EL (cell line): ENCODE measurements at places on chromosomes 1 and 21.

- no peak for DNase-seq
Observed at GRCh38 chr21:39523399-39523798, 71.6 kb downstream of the SH3BGR start.

DNA sequence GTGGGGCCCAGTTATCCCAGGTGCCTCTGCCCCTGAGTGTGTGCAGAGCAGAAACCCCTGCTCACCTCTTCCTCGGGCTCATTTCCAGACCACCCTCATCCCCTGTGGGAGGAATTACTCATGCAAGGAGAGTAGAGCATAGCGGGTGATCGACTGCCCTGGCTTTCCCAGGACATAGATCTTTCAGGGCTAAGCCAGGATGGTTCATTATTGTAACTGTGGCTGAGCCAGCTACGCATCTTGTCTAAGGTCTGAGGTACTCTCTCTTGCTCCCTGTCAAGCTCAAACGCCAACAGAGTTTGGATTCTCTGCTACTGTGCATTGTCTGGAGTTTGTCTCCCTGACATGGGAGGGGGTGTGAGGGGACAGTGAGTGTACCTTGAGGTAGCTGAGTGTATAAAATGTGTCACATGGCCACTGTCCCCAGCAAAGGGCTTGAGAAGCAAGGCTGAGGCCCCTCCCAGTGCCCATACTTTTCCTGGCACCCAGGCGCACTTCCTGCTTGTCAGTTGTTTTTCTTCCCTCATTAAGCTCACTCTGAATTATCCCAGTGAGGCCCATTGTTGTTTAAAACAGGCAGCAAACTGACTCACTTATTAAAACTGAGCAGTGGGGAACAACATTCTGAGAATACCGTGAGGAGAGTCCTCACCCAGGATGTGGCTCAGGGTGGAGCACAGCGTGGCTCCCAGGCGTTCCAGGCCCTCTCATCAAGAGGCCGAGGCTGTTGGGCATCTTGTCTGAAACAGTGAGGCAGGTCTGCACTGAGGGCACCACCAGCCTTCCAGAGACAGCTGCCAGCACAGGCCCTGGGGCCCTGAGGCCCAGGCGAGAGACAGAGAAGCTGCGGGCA is 92.9 kb downstream of the LAMC2 start:
- DNase-seq, result peak; percentile 95

DNA sequence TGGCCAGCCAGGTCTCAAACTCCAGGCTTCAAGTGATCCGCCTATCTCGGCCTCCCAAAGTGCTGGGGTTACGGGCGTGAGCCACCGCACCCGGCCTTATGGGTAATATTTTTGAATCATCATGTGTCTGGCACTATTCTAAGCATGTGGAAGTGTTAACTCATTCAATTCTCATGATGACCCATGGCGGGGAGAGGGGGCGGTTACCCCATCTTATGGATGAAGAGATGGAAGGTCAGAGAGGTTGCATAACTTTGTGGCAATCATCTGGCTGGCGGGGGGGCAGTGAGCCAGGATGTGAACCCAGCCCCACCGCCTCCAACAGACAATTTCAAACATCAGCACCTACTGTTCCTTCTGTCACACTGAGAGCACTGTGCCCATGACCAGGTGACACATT is 11.5 kb upstream of the TAS1R2 start:
- no peak for DNase-seq

DNA sequence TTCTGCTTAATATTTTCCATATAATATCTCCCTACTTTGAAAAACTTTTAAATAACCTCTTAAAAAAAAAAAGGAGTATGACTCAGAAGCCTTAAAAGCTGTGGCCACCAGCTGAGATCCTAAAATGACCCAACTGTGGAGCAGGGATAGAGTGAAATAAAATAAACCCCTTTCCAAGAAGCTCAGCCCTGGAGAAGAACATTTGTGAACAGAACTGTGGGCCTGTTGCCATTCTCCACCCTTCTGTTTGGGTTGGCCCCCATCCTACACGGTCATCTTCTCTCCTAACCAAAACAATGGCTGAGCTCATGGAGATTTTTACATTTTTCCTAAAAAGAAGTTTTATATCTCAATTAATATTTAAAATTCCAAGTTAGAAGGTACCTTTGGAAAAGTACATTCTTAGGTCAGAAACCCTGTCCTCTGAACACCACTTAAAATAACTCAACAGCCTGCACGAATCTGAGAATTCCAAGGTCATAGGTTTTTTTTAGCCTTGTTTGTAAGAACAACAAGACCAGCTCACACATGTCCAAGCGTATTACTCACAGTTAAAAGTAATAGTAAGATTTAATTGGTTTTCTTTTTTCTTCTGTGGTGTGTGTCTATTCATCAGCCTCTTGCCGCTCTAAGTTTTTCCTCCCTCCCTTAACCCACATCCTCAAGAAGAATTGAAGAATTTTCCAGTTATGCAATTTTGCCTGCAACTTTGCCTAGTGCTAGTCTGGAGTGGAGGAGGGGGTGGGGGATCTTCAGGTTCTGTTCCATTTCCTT is 107.7 kb upstream of the ERRFI1 start:
- peak; percentile 80 for DNase-seq

DNA sequence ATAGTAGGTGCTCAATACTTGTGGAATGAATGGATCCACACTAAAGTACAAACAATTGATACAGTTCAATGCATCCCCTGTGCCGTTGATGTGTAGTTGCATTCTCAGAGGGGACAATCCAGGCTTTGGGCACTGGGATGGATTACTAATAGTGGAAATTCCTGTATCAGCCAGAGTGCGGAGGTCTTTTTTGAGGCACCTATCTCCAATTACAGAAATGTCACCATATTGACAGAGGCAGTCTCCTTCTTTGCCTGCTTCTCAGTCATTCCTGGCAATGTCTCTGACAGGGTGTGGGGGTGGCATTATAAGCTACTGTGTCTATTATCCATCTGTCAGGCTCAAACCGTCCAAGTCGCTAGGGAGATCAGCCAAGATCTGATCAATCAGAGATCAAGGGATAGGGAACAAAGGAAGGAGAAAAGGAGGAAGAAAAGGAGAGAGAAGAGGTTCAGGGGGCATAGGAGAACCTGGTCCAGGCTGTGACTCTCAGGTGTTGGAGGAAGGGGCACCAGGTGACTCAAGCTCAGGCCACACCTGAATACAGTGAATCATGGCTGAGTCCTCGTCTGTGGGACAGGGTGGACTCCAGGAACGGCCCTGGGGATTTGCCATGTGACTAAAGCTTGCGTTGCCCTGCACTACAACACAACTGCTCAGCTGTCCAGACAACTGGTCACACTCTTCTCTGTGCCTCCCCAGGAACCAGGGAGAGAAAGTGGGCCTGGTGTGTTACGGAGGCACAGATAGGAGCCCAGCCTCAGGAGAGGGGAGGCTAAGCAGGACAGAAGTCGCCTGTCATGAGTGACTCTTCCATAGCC is 3.4 kb upstream of the LAMB3 start:
- DNase-seq, result no peak

DNA sequence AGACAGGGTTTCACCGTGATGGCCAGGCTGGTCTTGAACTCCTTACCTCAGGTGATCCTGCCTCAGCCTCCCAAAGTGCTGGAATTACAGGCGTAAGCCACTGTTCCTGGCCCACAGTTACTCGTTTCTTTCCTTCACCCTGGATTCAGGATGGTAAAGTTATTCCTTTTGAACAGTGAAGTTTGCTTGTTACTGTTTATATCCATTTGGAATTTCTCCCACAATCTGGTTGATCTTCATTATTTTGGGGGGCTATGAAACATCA is 43.0 kb downstream of the WDR4 start:
- no peak for DNase-seq

DNA sequence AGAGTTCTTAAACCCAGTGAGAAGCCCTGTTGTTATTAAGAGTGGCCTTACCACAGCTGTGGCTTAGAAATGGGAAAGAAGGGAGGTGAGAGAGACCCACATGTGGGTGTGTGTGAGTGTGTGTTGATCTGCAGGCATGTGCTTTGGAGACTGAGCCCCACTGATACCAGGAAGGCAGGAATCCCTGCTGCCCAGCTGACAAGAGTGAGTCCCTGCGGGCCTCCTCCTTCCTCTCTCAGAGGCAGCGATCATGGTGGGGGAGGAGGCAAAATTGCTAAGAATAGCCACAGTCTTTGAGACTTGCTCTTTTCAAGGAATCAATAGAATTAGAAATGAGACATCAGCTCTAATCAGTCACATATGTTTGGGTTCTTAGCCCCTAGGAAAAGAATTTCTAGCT is 87.0 kb upstream of the WARS2 start:
- DNase-seq, result no peak

GRCh38 chr1:23799570-23800399 is 769 bp downstream of the GALE start:
- peak; percentile 80 for DNase-seq

GRCh38 chr1:119646521-119647227 is 1.4 kb downstream of the ZNF697 start:
- peak; percentile 84 for DNase-seq

GRCh38 chr1:168285971-168286927 is 5.6 kb downstream of the TBX19 start:
- DNase-seq, result no peak
